Stimulated activated CD8-positive, alpha-beta memory T cell treated with anti-CD3 and anti-CD28 coated beads, Interleukin-15, amount 100 ng/mL, for 1 hour (primary cell): ENCODE measurements at places on chromosomes 6 and 20.
A peak's percentile ranks its signal among the peaks of the same experiment; 100 is the strongest.

DNA sequence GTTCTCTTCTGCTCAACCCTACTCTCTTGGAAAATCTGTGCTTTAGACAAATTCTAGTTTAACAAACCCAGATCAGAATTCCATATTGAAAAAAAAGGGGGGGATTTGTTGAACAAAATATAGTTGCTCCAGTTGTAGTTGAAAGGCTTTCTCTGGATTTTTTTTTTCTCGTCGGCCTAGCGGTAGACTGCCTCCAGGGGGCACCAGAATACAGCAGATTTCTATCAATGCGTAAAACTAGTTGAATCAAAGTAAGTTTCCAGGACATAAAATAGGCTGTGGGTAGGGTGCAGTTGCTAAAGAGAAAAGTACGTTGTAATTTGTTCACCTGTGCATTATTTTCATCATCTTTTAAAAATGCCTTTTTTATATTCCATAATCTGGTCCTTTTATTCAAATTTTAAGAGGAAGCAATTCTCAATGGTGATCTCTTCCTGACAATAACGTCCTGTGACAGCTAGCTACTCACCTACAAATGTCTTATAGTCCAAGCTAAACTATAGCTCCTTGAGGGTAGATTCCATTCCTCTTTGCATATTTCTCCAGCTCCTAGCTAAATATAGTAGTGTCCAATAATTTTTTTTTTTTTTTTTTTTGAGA is 105.4 kb downstream of the PERP start:
- peak; percentile 46 for DNase-seq

GRCh38 chr20:11697055-11697454 is 220.6 kb upstream of the BTBD3 start:
- no peak for DNase-seq

DNA sequence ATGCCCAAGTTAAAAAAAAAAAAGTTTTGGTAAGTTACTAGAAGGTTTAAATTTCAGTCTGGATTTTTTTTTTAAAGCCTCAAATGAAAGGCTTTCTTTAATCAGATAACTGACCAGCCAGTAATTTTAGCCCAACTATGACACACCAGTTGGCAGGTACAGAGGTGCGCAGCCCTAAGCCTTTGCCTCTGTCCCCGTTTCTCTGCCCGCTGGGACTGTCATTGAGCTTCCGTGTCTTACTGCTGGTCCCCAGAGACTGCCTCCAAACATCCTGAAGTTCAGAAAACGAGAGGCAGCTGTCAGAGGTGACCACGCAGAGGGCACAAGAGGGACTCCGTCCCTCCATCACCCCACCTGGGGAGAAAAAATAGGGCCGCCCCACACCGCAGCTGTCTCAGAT is 118.2 kb downstream of the RPS12 start:
- no peak for DNase-seq

DNA sequence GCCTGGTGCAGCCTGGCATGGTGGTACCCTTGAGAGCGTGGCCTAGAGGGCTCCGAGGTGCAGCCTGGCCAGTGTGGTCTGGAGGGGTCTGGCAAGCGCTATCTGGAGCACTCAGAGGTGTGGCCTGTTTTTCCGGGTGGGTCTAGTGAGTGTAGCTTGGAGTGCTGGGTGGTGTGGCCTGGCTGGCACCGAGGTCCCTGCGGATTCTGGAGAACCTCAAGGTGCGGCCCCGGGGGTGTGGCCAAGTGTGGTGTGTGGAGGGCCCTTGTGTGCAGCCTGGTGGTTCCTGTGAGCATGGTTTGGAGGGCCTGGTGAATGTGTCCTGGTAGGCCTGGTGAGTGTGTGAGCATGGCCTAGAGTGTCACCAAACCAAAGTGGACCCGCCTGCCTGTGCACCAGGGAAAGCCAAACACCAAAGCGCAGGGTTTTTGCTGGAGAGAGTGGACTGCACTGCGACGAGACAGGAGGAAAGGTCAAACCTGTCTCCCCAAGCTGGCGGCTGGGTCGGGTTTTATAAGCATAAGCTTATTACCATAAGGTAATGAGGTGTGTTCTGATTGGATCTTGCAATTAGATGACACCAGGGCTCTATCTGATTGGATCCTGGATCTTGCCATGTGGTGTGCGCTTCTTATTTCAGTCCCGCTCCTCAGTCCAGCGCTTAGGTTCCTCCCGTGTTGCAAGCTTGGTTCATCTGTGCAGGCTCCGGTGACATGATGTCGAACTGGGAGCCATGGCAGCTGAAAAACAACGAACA is 35.7 kb downstream of the IGF2R start:
- no peak for DNase-seq

- DNase-seq: no peak
Observed at GRCh38 chr6:113491376-113491775, 365.8 kb upstream of the MARCKS start.

DNA sequence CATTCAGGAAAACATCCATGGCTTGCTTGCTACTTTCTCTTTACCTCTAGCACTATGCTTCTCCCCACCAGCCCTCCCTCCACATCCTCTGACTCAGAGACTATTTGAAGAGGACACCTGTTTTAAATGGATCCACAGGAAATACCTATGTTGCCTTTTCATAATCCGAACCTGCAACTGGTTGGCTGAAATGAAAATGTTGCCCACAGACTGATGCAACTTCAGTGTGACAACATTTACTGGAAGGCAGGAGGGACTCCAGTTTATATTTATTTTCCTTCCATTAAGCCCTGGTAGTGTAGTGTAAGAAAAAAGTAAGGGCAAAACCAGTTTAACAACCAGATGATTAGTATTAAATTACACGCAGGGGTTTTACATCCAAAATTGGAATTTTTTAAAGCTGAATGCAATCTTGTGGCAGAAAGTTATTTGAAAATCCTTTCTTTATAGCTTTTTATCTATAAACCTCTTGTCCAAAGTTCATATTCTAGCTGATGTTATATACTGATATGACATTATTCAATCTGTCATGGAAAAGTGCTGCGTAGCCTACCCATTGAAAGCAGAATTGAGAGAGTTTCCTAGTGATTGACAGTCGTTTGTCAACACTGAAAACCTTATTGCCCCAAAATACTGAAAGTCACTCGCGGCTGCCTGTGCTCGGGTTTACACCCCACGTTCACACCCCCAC is 881 bp upstream of the AIG1 start:
- no peak for DNase-seq

DNA sequence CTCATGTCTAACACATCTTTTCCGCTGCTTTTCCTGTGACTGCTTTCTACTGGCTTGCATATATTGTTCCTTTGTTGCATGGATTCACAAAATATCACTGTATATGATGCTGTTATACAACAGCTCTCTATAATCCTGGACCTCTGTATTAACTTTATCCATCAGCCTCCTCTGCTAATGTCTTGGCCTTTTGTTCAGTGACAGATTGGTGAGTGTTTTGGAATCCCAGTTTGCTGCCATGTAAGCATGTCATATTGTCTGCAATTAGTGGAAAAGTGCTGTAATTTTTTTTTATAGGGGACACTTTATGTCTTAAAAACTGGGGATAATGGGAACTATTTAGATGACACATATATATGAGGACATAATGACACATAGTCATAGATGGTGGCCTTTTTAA is 3.0 kb downstream of the RIMS1 start:
- DNase-seq: no peak

DNA sequence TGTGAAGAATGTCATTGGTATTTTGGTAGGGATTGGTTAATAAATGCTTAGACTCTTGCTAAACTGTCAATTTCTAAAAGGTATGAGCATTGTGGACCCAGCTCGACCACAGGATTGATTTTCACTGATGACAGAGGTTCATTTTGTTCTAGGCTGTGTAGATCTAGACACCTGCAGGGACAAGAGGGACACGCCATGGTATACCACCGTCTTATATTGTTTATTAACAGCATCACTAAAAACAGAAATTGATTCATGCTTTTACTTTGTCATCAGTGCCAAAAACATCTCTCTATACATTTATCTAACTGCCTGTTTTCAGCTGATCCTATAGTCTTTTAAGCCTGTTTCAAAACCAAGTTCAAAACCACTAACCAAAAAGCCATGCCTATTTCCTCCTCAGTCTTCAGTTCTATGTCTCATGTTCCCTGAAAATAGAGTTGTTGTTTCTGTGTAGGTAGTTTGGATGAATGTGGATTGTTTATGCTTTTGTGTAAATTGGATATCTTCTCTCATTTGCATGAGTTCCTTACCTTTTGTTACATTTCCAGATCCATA is 109.8 kb downstream of the JAG1 start:
- no peak for DNase-seq
